Activated CD8-positive, alpha-beta memory T cell treated with anti-CD3 and anti-CD28 coated beads, Interleukin-2, amount 50 U/mL, for 4 hours (primary cell): ENCODE measurements at places on chromosomes 4 and X.
A peak's percentile ranks its signal among the peaks of the same experiment; 100 is the strongest.

DNA sequence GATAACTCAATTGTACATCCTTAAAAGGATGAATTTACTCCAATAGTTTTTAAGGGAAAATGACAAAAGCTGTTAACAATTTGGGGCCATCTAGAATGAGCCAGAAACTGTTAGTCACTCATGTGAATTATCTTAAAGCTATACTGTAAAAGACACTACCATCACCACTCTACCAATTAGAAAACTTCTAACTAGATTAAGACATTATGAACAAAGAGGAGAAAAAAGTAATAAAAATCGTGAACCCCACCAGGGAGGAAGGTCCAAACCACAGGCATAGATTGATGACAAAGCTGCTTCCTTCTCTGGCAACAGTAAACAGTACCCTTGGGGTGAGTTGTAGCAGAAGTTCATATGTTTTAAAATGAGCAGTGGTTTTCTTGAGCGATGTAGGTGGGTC lies 106.1 kb downstream of the PDGFC start:
- no peak for DNase-seq

DNA sequence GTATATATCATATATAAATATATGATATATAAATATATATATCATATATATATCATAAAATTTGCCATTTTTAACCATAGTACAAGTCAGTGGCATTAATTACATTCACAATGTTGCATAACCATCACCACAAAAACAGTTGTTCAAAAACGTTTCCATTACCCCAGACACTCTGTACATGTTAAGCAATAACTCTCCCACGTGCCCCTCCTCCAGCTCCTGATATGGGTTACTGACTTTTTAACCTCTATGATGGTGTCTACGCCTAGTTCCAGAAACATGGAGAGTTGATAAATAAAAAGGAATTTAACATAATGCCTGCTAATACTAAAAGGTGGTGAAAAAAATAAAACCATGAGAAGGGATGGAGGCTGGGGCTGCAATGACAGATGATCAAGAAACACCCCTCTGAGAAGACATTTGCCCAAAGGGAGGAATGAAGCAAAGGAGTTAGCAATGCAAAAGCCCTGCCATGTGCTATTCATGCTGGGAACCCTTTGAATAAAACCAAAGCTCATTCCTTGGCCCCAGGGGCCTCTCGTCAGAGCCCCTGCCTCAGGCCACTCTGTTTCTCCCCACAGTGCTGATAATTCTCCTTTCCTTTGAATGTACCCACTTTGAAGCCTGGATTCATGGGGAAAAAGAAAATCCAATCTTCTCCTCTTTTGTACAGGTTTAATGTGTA lies 144.3 kb downstream of the NWD2 start:
- no peak for DNase-seq

- DNase-seq = no peak
Observed at GRCh38 chrX:8748855-8749254, 16.9 kb upstream of the ANOS1 start.

GRCh38 chr4:186020793-186021407 lies 48.1 kb upstream of the TLR3 start:
- no peak for DNase-seq

GRCh38 chr4:80221161-80221560 lies 23.9 kb downstream of the PRDM8 start:
- no peak for DNase-seq

DNA sequence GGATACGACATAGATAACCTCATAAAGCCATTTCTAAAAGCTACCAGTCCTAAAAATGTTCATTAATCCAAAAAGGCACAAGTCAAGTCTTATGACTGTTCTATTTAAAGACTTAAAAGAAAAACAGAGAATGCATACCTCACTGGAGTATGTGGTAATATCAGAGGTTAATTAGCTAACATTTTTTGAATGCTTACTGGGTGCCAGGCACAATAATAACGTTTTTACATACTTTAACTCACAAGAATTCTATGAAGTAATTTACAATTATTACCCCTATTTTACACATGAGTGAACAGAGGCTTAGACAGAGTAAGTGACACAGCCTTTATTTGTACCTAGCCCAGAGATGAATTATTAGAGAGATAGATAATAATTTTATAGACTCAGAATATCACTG lies 207.5 kb downstream of the PDGFC start:
- DNase-seq = no peak

GRCh38 chrX:8879750-8880149 lies 78.6 kb upstream of the FAM9A start:
- peak; percentile 22 for DNase-seq
